ENCODE measurements at places on chromosomes 7 and 10. TPM values are rescaled to one million over a fixed set of nuclear protein-coding genes. Genes with fewer than 3 reads are reported as not detected.

DNA sequence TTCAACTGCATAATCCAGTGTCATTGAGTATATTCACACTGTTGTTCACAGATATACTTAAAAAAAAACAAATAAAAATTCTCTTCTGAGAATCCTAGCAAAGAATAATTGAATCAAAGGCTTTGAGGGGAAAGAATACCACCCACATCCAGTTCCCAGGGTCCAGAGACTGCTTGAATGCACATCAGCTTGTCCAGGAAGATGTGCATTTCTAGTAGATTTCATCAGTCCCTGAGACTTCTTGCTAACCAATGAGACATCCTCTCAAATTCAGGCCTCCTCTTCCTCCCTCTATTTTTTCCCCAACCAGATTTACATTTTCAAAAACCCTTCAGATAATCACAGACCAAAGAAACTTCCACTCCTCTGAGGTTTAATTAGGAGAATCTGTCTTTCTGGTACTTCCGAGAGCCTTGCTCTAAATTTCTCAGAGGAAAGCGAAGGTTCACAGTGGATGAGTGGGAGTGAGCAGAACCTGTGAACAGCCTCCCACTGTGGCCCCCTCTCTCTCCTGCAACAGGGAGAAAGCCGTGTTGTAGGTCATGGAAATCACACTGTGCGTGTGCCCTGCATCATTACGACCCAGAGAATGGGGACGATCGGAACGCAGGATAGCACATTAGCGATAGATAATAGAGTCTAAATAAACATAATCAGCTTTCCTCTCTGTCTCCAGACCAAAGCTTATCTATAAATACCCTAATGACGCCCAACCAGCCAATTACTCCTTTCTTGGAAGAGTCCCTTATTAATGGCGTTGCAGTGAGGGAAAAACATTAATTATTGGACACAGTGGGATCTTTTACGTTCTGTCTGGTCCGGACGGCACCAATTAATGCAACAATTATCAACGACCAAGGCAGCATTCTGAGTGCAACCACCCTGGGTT, 212.5 kb downstream of the EMX2 start:
- DNase-seq, result no peak

- no peak for DNase-seq
Observed at GRCh38 chr10:21355591-21356011, 169.9 kb downstream of the SKIDA1 start.

- DNase-seq, result no peak
Observed at GRCh38 chr10:133204226-133205015, 25.6 kb upstream of the UTF1 start.

GRCh38 chr7:45118889-45119331, 7.4 kb upstream of the TBRG4 start:
- no peak for DNase-seq

DNA sequence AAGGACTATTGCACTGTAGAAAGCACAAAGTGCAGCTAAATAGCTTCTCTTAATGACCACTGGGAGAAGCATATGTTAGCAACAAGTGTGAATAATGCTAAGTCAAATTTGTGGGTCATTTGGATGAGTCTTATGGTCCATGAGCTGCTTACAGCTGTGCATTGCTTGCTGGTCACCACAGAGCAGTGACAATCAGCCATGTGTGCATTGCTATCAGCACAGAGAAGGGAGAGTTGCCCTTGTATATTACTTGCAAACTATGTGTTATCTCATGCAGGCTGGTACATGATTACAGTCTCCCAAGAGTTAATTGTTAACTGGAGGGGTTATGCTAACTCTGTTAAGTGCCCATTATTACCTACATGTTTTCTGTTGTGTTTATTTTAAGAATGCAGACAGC, 25.7 kb downstream of the MRPS33 start:
- DNase-seq, result no peak

GRCh38 chr10:8731121-8732095, 676.9 kb downstream of the GATA3 start:
- DNase-seq, result no peak

DNA sequence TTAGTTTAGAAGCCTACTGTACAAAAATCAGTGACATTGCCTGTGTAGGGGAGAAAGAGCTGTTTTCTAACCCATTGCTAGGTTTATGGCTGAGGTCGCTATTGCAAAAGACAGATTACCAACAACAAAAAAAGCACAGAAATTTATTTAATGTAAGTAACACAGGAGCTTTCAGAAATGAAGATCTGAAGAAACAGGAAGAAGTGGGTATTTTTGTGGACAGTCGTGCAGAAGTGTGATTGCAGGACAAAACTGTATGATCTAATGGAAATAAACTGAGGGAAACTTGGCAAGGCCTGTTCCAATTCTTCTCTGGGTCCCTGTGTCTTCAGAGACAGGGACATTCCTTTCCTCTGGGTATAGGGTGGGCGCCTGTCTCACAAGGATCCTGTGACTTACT, 87.4 kb downstream of the APBB1IP start:
- DNase-seq, result no peak

DNA sequence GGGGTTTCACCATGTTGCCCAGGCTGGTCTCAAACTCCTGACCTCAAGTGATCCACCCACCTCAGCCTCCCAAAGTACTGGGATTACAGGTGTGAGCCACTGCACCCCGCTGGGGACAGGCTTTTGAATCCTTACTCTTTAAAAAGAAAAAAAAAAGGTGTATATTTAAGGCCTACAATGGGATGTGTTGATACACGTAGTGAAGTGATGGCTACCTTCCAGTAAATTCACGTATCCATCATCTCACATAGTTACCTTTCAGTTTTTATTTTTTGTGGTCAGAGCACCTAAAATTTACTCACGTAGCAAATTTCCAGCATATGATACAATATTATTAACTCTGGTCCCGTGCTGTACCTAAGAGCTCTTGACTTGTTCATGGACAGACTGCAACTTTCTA, 119.5 kb upstream of the INSYN2A start:
- no peak for DNase-seq

DNA sequence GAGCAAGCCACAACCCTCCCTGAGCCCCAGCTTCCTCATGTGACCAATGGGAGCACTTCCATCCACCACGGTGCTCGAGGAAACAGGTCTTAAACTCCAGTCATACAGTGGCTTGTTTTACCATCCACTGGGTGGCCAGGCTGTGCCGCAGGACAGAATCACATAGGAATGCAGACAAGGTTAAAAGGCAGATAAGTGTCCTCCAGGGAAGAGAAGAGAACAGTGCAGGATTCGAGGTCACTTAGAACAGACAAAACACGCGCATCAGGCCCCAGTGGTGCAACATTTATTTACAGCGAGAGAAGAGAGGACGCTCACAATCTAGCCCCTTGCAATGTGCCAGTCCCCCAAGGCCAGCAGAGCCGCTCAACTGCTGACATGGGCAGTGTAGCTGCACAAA, 92.8 kb downstream of the TMEM130 start:
- DNase-seq, result no peak

GRCh38 chr7:138478499-138478908, 18.4 kb downstream of the TRIM24 start:
- no peak for DNase-seq

GRCh38 chr10:1563028-1563427, 174.3 kb downstream of the ADARB2 start:
- no peak for DNase-seq

DNA sequence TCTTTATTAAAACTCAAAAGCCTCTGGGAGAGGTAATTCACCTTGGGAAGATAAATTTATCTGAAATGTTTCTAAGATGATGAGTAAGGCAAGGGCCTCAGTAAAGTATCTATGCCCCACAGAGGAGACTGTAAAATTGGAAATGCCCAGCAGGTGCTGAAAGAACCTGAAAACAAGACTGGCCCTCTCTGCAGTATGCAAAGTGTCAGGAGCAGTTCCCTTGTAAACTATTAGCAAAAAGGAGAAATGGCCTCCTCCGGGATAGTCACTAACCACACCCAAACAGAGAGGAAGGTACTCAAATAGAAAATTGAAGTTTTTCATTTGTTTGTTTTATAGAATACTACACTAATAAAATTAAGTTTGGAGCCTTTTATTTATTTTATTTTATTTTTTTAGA, 81.2 kb downstream of the FZD1 start:
- no peak for DNase-seq

The HIPK2 gene
- total RNA-seq, result 127 TPM

The SPDYE11 gene
- not detected for total RNA-seq

The GJD4 gene
- not detected for total RNA-seq

The LHFPL3 gene
- not detected for total RNA-seq

The LLCFC1 gene
- not detected for total RNA-seq

The CCL24 gene
- total RNA-seq, result not detected

The LRRD1 gene
- total RNA-seq, result not detected

The CDC14C gene
- not detected for total RNA-seq

The COBL gene
- 77.1 TPM for total RNA-seq
